NCI-H526 treated with DMSO at 0.1 percent for 48 hours (cell line): ENCODE measurements at places on chromosomes 7 and 10.
A peak's percentile ranks its signal among the peaks of the same experiment; 100 is the strongest.

DNA sequence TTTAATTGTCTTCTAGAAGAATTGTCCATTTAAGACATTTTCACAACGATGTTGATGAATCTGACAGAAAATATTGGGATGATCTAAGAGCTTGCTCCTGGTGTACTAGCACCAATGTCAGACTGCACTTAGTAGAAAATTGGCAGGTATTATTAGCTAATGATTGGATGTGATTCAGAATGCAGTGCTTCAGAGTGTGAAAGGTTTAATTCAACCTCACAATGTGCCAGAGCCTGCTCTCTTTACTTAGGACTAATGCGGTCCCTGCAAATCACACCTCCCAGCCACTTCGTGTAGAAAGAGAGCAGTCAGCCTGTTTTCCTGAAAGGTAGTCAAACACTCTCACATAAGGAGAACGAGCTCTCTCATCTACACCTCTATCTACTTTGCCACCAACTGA, 197.5 kb downstream of the ZNF438 start:
- DNase-seq: no peak

- no peak for DNase-seq
These were observed 51.8 kb upstream of the FAM3C start for GRCh38 chr7:121447911-121448300.

GRCh38 chr7:33697616-33698015, 207.7 kb upstream of the BMPER start:
- DNase-seq: no peak

GRCh38 chr10:86979977-86980448, 11.7 kb downstream of the ADIRF start:
- DNase-seq: no peak

DNA sequence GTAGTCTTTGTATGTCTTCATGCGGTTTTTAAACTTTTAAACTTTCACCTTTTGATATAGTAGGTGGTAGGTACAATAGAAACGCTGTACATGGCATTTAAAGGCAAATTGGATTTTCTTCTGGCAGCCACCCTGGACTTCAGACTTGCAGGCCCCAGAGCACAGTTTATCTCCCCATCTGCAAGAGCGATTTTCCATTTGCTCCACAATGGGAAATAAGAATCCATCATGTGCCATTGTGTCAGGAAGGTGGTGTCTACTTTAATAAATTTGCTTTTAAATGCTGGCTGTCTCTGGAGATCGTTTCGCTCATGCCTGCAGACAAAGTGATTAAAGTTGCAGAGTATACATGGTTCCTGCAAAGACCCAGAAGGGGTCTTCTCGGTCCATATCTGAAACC, 38.9 kb downstream of the UNC5B start:
- DNase-seq: peak; percentile 5

GRCh38 chr10:33129996-33130386, 172.0 kb upstream of the ITGB1 start:
- DNase-seq: no peak

GRCh38 chr7:139916717-139917395, 87.8 kb downstream of the TBXAS1 start:
- DNase-seq: no peak

DNA sequence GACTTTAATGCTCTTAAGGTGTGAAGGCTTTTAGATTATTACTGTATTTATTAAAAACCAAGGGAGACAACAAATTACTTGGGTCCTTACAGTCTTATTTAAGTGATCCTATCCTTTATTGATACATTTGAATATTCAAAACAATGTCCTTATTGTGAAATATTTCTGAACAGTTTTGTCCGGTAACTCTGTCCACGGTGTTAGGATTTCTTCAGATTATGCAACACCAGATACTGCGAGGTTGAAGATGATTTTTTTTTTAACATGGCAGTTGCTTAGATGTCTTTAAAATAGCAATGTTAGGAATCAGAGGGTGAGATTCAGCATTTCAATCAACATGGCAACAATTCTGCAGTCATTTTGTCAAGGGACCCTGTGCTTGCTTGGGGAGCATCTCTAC, 176.5 kb downstream of the CSTF2T start:
- no peak for DNase-seq

DNA sequence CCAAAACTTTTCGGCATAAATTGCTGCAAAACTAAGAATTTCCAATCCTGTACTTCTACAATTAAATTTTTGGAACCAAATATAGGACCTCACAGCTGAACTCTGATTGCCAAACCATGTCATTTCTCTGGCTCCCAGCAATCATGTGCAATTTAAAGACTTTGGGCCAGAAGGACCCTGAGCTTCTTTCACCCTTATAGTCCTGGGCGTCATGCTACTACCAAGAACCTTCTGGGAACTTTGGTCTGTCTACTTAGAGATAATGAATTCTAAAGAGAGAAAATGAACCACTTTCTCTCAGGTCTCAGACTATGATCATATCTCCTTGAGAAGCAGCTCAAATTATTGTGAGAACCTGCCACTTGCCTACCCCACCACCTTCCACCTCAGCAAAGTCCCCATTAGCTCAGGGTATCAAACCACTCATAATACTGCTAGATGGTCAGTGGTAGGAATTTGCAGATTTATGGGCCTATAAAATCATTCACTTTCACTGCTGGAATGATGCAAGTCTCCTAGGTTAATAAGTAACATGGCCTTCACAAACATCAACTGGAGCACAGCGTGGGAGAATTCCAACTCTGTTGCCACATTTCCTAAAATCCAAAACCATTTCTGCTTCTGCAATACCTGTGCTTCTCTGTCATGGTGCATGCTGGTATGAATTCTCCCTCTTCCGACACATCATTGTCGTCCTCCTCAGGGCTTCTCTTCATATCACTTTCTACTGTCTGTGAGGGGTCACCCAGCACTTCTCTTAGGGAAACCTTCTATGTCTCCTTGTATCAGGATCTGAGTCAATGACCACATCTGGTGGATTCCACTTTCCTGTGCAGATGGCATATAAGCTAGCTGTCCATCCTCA, 6.6 kb upstream of the WDR91 start:
- no peak for DNase-seq

- DNase-seq: no peak
These were observed 530.1 kb upstream of the FOXK1 start for GRCh38 chr7:4151926-4152549.

- DNase-seq: no peak
These were observed 97.2 kb upstream of the GNA12 start for GRCh38 chr7:2941216-2941859.

DNA sequence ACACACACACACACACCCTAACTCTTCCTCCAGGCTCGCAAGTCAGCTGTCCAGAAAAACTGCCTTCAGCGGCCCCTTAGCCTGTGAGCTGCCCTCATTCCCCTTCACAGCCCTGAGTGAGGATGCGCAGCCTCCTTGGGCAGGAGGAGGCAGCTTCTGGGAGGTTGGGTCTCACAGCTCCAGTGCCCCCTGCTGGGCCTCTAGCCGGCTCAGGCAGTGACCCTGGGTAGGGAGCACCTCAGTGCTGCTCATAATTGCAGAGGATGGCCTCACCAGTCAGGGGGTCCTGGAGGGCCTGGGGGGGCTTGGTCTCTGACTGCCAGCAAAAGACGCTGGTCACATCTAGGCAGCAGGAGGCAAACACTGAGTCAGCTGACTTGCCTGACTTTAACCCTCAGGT, 43.7 kb downstream of the ZNF273 start:
- peak; percentile 15 for DNase-seq

- no peak for DNase-seq
These were observed 199.4 kb downstream of the CYP26A1 start for GRCh38 chr10:93272884-93273675.

DNA sequence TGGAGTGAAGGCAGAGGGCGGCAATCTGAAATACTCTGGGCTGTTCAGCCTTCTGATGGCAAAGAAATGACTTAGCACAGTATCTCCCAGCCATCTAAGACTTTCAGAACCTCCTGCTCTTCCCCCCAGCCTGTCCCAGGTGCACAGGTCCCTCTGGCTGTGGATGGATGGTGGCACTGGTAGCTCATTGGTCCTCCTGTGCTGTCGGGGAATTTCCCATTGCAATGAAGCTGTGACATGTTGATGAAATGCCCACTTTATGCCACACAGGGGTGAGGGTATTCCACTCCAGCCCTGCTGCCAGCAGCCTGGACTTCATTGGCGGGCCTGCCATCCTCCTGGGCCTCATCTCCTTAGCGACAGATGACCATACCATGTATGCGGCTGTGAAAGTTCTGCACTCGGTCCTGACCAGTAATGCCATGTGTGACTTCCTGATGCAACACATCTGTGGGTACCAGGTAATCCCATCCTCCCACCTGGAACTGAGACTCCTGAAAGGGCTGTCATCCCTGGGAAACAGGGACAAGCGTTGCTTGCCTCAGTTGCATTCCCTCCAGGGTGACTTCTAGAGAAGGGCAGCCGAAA, 105.9 kb downstream of the WDFY4 start:
- DNase-seq: no peak
